ENCODE measurements at places on chromosomes 16 and 17.

- peak; percentile 79 for DNase-seq
These were observed 10.7 kb upstream of the CENPV start for GRCh38 chr17:16363749-16364536.

DNA sequence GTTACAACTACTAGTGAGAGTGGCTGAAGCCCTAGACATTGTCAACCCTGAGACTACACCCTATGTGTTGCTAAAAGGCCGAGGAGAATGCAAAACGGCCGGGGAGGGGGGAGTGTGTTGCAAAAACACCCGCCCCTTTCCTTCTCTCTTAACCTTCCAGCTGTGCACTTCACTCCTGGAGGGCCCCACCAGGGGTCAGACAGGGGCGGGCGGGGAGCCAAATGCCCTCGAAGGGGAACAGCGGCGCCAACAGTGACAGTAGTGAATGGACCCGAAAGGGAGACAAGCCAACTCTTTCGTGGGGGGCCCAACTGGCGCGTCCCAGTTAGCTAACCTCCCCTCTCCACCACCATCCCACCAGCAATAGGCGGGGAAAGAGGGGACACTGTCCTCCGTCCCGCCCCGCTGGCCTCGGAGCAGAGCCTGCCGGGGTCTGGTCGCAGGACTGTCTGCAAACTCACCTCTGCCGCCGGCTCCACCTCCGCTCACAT is 352 bp downstream of the MARF1 start:
- peak; percentile 85 for DNase-seq

GRCh38 chr16:1650131-1650530 is 27.9 kb upstream of the JPT2 start:
- no peak for DNase-seq

DNA sequence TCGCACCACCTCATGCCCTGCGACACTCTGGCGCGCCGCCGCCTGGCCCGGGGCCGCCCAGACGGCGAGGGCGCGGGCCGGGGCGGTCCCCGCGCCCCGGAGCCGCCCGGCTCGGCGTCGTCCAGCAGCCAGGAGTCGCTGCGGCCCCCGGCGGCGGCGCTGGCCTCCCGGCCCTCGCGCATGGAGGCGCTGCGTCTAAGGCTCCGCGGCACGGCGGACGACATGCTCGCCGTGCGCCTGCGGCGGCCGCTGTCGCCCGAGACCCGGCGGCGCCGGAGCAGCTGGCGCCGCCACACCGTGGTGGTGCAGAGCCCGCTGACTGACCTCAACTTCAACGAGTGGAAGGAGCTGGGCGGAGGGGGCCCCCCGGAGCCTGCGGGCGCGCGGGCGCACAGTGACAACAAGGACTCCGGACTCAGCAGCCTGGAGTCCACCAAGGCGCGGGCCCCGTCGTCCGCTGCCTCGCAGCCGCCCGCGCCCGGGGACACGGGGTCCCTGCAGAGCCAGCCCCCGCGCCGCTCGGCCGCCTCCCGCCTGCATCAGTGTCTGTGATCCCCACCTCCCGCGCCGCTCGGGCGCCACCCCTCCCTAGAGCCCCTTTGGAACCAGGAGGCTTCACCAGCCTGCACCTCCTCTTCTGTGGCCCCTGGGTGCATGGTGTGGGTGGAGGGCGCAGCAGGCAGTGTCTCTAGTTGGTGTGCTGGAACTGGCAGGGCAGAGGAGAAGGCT is 82.3 kb downstream of the ARHGAP23 start:
- no peak for DNase-seq

DNA sequence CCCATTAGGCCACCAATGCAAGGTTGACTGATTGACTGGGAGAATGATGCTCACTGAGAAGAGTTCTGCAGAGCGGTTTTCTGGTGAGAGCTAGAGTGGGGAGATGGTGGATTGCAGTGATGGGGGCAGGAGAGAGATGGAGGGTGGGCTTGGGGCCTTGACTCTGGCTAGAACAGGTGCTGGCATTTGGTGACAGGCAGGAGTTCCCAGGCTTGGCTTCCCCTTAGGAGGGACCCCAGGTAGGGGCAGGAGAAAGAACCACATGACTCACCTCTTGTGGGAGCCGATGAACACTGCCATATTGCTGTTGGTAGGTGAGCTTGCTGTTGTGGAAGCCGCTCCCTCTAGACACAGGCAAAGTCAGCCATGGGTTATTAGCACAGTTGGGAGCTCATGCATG is 8.0 kb downstream of the CD300LB start:
- no peak for DNase-seq

- no peak for DNase-seq
These were observed 129.0 kb downstream of the CDH13 start for GRCh38 chr16:82755570-82756282.

DNA sequence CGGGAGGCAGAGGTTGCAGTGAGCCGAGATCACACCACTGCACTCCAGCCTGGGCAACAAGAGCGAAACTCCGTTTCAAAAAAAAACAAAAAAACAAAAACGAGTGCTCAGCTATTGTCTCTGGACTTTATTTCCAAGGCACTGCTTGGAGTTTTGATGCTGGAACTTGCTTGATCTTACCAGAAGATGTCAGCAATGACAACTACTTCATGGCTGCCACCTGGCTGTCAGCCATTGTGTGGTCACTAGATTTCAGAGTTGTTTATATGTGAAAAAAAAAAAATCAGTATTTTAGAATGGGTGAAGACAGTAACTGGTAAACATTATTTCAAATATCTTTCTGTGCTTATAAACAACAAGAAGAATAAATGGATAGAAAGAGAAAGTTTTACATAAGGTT is 26.3 kb upstream of the OR4D1 start:
- DNase-seq = peak; percentile 73

- DNase-seq = no peak
These were observed 24.1 kb downstream of the MYH10 start for GRCh38 chr17:8606401-8606800.

DNA sequence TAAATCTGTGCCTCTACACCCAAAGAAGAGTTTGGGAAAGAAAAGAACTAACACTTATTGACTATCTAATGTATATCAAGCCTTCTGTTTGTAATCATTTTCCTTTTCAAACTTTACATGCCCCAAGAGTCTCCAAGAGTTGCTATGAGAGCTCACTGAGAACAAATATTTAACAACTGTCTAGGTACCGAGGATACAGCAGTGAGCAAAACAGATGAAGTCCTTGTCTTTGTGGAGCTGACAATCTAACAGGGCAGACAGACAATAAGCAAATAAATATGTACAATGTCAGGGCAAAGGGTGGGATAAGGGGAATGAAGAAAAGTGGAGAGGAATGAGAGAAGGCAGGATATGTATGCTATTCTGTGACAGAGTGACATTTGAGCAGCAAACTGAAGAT is 64.8 kb upstream of the KSR1 start:
- DNase-seq = no peak

DNA sequence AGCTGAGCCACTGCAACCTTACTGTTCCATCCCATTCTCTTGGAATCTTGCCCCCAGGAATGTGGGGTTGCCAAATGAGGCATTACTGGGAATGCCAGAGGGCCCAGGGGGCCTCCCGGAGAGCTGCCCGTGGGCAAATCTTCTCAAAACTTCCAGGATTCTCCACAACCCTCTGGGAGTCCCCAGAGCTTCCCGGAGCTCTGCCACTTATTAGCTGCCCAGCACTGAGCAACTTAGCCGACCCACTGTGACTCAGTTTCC is 306.0 kb downstream of the FOXL1 start:
- no peak for DNase-seq

DNA sequence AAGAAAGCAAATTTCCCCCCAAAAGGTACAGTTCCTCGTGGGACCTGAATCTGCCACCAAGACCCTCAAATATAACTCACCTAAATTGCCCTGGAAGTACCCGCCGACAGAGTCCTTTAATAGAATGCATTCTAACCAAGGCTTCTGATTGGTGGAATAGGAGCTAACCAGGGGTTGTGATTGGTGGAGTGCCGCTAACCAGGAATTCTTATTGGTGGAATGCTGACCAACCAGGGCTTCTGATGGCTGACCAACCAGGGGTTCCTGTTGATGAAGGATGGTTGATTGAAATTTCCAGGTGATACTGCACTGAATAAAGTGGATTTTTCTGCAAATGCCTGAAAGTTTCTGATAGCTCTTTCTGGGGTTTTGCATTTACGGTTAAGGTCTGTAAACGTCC is 6.5 kb downstream of the TFAP4 start:
- no peak for DNase-seq

GRCh38 chr17:55420067-55420775 is 1.4 kb downstream of the MMD start:
- DNase-seq = peak; percentile 58

GRCh38 chr16:17328932-17329331 is 141.8 kb downstream of the XYLT1 start:
- no peak for DNase-seq

DNA sequence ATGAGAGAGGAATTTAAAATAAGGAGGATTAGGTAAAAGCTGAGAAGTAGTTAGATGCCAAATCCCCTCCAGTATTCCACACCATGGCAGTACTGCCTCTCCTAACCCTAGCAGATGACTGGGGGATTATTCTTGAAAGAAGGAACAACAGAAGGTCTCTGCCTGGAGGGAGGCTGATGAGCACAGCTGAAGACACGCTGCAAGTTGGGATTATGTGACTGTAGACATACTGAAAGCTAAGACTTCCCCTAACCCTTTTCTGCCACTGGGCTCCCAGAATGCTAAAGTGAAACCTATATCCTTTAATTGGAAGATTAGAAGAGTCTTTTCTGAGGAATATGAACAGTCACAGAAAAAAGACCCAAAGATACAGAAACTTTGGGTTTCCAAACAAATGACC is 27.7 kb upstream of the SLC46A1 start:
- DNase-seq = no peak

DNA sequence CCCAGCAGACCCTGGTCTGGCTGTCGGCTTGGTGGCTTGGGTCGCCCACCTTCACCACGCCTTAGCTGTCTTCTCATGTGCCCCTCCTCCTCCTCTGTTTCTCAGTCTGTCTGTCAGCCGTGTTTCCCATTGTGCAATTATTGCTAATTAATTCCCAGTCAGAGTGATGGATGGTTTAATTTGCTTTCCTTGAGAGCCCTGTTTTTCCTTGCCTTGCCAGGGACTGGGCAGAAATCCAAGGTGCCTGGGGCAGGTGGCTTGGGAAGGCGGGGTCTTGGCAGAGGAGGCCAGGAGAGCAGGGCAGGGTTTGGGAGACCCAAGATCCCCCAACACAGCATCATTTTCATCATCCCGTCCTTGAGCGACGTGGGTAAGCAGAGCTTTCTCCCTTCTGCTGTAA is 21.3 kb downstream of the NECAB2 start:
- no peak for DNase-seq

DNA sequence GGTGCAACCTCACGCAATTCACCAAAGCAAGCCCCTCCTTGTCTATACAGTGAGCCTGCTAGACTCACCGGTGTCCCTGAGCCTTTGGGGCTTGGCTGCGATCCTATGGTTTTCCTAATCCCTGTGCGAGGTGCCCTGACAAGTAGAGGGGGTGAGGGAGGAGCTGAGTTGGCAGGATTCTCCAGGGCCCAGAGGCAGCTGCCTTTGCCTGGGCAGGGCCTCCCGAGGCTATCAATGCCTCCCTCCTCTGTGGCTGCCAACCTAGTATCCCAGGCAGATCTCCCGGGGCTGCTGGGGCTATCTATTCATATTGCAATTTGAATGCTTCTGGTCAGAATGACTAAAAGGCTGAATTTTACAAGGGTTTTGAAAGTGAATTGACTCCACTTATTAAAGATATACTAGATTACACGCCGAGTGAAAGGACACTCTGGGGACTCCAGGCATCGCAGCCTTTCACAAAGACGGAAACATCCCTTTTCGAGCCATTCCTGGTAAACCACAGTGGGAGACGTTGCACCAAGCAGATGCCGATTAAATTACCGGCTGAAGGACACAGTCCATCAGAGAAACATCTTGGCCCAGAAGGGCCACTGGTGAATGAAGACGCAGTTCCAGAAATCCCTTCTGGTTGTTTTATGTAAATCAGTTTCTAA is 11.3 kb upstream of the PITPNM3 start:
- no peak for DNase-seq

GRCh38 chr17:70071127-70071526 is 3.9 kb upstream of the KCNJ16 start:
- DNase-seq = no peak

DNA sequence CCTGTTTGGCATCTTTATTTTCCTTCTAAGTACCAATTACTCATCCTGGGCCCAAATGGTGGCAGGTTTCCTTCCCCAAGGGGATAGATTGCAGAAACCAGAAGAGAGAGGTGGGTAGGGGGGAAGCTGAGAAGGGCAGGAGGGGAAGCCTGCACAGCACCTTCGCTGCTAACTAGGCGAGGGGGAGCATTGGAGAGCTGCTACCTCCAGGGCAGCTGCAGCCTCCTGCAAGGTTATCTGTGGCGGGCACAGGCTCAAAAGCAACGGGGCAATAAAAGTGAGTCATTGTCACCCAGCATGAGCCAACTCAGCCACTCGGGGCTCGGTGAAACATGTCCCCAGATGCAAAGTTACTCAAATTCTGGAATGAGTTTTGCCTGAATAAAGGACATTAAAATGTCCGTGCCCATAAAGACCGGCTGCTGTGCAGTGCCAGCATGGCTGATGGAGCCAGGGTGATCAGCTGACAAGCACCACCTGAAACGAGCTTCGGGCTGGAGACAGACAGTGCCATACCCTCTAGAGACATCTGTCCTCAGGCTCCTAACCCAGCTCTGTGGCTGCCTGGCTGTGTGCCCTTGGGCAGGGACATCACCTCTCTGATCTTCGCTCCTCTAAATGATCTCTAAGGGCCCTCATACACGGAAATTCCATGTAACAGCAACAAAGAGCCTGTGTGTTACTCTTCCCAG is 68.1 kb upstream of the GRIN2A start:
- no peak for DNase-seq

DNA sequence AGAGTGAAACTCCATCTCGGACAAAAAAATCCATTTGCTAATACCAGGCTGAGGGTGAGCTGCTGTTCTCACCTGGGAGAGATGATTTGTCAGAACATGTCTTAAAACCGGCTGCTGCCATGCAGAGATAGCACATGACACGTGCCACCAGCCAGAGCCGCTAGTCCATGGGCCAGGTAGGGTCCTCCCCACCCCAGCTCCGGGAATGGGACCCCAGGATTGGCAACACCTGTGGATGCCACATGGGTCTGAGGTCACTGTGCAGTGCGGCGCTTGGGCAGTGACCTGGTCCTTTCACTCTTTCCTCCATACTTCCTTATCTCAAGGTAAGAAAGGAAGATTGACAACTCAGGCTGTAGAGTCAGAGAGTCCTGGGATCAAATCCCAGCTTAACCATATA is 393.3 kb upstream of the TNRC6C start:
- no peak for DNase-seq

DNA sequence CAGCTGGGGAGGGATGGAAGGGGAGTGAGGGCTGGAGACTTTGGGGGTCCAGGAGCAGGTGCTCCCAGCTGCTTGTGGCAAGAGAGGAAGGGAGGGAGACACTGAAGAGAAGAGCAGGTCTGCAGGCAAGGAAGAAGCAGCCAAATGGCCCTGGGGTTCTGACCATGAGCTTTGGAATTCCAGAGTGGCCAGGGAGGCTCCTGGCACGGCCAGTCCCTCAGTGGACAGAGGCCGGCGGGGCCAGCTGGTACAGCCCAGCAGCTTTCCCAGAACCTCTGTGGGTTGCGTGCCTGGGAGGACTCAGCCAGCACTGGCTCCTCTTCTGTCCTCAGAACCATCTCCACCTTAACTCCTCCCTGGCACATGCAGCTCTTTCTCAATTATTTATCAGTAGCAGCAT is 233.0 kb downstream of the MSI2 start:
- DNase-seq = no peak

All from CD4-positive, alpha-beta T cell treated with Interleukin-12 subunit alpha and Interleukin-12 subunit beta, for 1 hour (primary cell).